Karpas-422 (cell line): ENCODE measurements at places on chromosomes 12 and 14.

DNA sequence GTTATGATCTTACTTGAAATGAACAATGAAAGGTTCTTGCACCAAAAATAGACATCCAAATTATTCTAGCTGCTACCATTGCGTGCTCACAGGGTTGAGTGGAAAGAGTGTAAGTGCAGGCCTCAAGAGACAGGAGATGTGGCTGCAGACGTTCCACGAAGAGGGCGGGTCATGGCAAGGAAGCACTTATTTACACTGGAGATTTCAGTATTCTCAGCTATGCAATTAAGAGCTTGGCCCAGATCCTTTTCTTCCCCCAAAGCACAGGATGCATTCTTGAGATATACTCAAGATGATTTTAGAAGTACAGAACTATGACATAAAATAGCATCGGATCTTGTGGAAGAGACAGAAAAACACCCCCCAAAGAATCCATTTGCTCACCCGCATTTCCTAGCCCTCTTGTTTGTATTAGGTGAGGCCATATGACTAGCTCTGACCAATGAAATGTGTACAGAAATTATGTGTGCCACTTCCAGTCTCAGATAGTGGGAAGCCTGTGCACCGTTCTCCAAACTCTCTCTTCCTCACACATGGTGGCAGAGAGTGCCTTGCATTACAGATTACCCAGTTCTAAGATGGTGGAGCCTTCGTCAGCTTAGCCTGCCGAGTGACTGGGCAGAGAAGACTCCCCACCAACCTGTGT lies 261.4 kb downstream of the TTC8 start:
- no peak for DNase-seq

- DNase-seq, result no peak
These were observed 654.2 kb downstream of the MED13L start for GRCh38 chr12:115623275-115623674.

- DNase-seq, result no peak
These were observed 36.5 kb downstream of the FOS start for GRCh38 chr14:75315144-75315543.

- no peak for DNase-seq
These were observed 7.3 kb downstream of the ANKLE2 start for GRCh38 chr12:132754160-132754932.

GRCh38 chr12:2800046-2800570 lies 5.3 kb downstream of the FKBP4 start:
- no peak for DNase-seq

DNA sequence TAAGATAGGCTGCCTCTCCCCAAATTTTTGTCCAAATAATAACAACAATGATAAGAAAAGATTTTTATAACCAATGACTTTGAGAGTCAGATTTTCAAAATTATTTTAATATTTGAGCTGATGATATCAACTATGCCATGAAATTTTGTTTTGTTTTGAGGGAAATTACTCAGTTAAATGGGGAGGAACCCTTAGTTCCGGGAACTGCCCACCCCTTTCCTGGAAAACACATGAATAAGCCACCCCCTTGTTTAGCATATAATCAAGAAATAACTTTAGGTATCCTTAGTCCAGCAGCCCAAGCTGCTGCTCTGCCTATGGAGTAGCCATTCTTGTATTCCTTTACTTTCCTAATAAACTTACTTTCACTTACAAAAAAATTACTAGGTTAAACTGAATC lies 61.4 kb downstream of the HMGA2 start:
- no peak for DNase-seq

- no peak for DNase-seq
These were observed 313.1 kb downstream of the GALC start for GRCh38 chr14:87679866-87680265.

GRCh38 chr12:93737457-93738198 lies 60.5 kb downstream of the CRADD start:
- no peak for DNase-seq

- no peak for DNase-seq
These were observed 10.1 kb downstream of the KRT80 start for GRCh38 chr12:52181746-52182145.
